Activated T-helper 9 cell treated with anti-CD3 and anti-CD28 coated beads, Interleukin-2, amount 50 U/mL, for 16 hours (primary cell): ENCODE measurements at places on chromosomes 11 and 22.

- no peak for DNase-seq
Observed at GRCh38 chr11:119684361-119685110, 44.5 kb downstream of the NECTIN1 start.

DNA sequence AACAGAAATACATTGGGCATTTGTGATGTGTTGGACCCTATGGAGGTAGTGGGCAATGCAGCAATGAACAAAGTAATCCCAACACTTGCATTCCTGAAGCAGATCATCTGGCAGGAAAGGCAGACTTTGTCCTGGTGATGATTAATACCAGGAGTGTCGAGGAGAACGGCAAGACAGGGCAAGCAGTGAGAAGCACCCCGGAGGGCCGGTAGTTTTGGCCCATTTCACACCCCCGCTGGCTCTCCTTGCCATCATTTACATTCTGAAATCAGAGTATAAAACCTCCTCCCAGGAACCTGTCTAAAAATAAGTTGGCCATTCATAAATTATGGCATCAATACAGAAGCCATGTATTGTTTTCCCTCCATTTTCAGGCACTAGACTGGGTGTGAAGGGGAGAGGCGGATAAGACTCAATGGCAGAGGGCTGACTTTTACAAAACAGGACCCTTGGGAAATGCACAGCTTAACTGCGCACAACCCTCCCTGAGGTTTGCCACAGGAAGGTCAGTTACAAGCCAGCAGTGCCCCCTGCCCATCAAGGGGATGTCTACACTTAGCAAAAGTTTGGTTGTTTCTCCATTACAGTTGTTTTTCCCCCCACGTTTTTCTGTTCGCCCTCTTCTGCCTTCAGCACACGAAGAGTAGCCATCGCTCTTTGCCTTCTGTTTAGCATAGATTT is 55.6 kb downstream of the OPCML start:
- no peak for DNase-seq

- DNase-seq = no peak
Observed at GRCh38 chr11:70608568-70609470, 210.5 kb downstream of the CTTN start.

GRCh38 chr11:103294516-103294915 is 185.3 kb downstream of the DYNC2H1 start:
- no peak for DNase-seq

GRCh38 chr11:10379426-10379825 is 74.6 kb downstream of the ADM start:
- DNase-seq = no peak

DNA sequence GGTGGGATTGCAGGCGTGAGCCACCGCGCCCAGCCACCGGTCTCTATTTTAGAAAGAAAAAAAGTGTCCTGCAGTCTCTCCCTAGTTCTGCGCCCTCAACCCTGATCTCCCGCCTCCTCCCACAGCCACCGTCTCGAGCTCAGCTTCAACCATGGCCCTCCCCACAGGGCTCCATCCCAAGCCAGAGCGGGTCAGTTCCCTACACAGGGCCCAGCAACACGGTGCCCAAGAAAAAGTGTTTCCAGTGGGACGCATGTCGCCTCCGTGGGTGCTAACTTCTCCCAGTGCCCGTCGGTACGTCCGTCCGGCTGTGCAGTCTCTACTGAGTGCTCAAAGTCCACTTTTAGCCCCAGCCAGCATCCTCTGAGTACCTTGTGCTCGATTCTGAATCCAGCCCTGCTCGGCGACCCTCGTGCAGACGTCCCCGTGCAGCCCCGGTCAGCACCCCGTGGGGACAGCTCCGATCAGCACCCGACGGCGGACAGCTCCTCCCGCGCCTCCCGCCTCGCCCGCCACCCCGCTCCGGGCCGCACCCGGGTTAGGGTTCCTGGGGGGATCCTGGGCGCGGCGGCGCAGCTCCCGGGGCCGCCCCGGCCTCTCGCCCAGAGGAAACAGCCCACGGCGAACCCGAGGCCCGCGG is 657 bp upstream of the MAPK8IP2 start:
- peak; percentile 34 for DNase-seq

DNA sequence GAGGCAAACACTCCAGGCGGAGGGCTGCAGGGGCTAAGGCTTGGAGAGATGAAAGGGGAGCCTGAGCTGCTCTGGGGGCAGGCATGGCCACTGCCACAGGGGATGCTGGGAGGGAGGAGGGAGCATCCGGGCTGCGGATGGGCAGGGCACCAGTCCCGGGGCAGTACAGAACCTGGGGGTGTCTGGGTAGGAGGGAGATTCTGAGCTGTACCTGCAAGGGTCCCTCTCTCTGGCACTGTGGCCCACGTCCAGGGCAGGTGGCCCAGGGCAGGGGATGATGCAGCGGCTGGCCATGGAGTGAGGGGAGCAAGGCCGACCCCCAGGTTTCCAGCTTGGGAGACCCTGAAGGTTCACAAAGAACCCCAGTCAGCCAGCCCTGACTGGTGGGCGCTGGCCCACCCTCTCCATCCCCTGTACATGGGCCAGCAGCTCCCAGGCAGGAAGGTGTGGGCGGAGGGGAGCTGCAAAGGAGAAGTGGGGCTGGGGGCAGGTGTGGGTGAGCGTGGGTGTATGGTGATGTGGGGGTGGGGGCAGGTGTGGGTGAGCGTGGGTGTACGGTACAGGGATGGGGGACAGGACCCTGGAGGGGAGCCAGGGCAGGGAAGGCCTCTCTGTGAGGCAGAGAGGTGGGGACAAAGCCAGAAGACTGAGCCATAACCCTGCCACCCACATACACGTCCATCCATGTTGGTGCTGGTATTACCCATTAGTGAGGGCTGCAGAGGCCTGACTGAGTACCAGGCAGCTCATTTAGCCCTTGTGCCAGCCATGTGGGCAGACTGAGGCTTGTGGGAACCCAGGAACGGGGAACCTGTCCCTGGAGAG is 2.2 kb upstream of the TNFRSF13C start:
- DNase-seq = no peak

DNA sequence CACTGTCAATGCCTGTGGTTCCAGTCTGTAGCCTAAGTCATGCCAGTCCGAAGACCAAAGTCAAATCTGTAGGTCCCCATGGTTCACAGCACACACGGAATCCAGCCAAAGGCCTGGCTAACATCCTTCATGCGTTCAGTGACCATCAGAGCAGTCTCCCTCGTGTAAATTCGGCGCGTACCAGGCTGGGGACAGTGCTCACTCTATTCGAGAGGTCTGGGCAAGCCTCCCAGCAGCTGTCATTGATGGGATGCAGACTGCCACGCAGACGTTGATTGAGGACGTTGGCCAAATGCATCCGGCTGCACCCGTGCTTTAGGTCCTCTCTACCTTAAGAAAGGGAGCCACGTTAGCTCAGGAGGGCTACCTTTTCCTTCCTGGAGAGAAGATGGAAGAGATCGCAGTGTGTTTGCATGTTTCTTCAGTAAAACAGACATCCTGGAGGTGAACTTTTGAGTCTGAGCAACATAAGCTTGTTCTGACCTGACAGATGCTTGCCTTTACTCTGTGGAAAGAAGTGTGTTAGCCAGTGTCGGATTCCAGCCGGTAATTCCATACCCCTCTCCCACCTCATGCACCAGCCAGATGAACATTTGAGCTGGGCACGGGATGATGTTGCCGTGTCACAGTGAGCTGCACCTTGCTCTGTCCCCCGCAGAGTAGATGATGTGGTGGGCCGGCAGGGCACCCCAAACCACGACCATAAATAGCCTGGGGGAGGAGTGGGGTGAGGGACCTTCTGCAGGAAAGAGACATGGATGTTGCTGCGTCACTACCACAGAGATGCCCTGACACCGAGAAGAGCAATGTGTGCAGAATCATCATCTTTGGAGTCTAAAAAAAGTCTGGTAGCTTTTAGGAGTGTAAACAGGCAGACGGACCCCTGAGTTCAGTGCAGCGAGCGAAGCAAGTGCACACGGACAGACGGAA is 12.2 kb downstream of the CTTN start:
- DNase-seq = no peak

DNA sequence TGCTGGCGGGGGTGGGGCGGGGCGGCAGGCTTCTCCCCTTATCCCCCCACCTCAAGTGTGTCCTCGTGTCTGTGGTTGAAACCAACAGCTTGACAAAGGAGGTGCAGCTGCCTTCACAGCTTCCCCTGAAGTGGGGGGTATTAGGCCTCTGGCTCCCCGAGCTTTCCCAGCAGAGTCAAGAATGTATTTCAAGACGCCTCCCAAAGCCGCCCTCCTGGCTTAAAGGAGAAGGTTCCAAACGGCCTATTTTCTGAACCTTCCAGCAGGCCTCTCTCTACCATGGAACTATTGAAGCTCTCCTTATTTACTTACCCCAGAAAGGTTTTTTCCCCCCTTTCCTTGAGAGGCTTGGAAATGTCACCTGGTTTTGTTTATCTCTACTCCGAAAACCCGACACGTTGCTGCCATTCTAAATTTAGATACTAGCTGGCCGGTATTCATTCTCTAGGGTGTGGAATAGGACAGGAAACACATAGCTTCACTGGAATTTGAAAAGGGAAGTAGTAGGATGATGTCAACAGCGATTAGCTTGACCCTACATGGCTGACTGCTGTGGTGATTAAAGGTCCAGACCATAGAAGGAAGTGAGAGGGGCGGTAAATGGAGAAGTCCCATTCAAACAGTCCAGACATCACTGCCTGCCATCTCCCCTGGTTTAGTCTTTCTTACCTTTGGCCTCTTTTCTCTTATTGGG is 671 bp upstream of the PICALM start:
- DNase-seq = no peak

GRCh38 chr22:41478891-41479521 is 10.1 kb downstream of the ACO2 start:
- DNase-seq = no peak

DNA sequence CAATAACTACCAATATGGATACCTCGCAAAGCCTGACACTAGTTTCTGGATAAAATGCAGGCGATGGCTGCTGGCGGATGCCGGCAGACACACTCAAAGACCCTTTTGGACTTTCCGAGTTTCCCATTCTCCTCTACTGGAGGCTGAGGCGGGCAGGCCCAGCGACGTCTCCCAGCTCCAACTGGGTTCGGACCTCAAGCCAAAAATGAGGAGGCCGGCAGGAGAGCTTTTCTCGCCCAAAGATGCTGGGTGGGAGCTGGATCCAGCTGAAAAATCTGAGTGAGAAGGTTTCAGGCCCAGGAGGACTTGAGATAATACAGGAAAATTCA is 428 bp upstream of the FEZ1 start:
- no peak for DNase-seq

DNA sequence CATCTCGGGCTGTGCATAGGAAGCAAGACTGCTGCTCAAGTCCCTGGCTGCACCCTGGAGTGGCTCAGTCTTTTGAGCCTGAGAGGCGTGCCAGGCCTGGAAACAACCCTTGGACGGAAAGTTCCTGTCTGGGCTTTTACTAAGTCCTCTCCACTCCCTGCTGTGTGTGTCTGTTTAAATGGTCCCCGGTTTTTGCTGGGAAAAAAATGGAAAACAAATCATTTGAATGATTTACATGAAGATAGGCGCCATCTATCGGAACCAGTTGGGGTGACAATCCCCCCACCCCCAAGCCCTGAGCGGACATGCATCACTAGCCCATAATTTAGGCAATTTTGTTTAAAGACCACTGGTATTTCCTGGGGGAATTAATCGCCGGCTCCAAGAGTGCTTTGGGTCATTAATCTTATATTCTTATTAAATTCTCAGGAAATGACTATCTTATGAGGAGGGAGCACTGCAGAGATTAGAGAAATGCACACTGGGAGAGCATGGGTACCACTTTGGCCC is 2.7 kb upstream of the GAB2 start:
- peak; percentile 17 for DNase-seq

- DNase-seq = no peak
Observed at GRCh38 chr22:46040471-46041465, 63.8 kb upstream of the WNT7B start.

DNA sequence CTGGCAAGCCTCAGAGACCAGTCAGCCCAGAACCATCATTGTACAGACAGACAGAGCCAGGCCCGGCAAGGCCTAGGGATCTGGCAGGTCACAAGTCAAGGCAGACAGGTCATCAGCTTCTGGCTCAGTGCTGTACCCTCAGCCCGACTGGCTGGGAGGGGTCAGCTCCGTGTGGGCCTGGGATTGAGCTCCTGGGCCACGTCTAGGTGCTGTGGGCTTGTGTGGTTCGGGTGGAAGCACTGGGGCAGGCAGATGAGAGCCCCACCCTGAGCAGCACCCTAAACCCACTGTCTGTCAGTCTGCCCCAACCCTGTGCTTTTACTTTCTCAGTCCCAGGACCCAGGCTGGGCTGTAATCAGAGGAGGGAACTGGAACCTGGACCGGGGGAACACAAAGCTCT is 26.9 kb upstream of the P2RY2 start:
- no peak for DNase-seq

- DNase-seq = no peak
Observed at GRCh38 chr11:126861796-126862459, 138.6 kb downstream of the KIRREL3 start.

DNA sequence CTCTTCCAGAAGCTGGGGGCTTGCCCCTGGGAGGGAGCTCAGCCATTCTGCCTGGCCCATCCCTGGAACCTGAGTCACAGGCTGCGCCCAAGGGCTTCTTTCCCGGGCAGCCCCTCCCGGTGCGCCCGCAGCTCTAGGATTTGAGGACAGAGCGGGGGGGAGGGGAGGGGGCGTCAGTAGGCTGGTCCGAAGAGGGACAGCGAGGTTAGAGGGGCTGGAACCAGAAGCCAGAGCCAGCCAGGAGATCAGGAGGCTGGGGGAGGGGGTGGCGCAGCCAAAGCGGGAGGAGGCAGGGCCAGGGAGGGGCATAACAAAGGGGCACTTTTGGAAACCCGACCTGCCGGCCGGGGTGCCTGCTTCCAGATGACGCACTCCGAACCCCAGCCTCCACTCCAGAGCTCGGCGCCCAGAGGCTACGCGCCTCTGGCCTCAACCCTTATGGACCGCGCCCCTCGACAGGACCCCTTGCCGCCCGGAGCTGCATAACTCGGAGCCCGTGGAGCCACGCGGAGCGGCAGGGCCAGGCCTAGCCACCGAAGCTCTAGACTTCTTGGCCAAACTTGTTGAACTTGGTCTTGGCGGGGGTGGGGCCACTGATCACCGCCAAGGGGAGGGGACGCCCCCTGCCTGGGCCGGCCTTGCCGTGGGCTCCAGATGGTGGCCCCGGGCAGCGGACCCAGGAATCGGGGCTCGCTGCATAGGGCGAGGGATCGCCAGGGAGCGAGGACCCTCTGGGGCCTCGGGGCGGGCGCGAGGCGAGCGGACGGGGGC is 744 bp downstream of the PACSIN3 start:
- DNase-seq = no peak

DNA sequence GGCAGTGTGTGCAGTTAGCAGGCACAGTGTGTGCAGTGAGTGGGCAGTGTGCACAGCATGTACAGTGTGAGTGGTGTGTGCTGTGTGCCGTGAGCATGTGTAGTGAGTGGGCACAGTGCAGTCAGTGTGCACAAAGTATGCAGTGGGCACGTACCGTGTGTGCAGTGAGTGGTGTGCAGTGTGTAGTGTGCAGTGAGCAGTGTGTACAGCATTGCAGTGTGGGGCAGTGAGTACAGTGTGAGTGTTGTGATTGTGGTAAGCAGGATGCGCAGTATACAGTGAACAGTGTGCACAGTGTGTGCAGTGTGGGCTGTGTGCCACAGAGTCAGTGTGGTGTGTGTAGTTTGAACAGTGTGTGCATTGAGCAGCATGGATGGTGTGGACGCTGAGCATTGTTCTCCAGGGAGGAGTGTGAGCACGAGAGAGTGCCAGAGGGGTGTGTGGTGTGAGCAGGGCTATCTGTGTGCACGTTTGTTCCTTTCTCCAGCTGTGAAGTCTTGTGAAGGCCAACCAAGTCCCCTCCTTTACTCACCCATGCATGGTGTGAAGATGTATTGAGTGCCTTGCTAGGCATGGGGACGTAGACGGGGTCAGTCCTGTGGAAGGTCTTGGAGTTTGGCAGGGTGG is 3.0 kb downstream of the SHANK3 start:
- DNase-seq = no peak
